NAMALWA (cell line): ENCODE measurements at places on chromosomes 2 and 18.

GRCh38 chr18:68438536-68438935 lies 276.4 kb downstream of the TMX3 start:
- DNase-seq: no peak

DNA sequence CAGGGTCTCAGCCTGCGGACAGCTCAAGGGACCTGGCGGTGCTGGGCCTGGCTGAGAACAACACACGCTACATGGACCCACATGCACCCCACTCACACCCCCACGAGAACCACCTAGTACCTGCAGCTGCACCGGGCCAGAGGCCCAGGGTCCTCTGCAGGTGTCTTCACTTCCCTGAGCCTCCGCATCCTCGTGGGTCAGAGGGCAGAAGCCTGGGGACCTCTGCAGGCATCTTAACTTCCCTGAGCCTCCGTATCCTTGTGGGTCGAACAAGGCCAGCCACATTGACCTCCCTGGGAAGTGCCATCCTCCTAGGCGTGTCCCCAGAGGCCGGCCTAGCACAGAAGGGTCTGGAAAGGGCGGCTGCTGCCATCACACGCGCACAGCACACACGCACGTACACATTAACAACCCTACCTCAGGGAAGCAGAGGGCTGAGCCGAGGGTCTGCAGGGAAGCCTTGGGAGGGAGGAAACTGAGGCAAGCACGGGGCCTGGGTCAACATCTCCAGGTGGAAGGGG lies 62.5 kb upstream of the HPCAL1 start:
- DNase-seq: no peak

GRCh38 chr2:147614471-147614870 lies 230.4 kb upstream of the ACVR2A start:
- no peak for DNase-seq

DNA sequence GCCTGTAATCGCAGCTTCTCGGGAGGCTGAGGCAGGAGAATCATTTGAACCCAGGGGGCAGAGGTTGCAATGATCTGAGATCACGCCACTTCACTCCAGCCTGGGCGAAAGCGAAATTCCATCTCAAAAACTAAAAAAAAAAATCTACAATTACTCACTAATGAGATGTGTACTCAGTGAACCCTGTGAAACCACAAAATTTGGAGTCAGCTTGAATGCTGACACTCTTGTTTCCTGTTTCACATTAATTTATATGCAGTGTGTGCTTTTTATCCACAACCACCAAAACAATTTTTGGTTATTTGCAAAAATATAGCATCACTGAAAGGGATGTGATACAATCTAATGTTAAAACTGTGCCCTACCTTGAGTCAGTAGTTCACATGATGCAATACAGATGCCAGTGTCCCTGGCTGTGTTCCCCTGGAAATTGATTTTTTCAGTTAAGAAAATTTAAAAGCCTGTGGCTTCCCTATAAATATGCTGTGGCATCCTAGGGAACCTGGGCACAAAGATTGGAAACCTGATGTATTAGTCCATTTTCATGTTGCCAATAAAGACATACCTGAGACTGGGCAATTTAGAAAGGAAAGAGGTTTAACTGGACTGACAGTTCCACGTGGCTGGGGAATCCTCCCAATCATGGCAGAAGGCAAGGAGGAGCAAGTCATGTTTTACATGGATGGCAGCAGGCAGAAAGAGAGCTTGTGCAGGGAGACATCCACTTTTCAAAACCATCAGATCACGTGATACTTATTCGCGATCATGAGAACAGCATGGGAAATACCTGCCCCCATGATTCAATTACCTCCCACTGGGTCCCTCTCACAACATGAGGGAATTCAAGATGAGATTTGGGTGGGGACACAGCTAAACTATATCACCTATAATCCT lies 337.5 kb upstream of the NT5C1B start:
- DNase-seq: no peak

GRCh38 chr18:31671951-31672350 lies 12.4 kb downstream of the B4GALT6 start:
- no peak for DNase-seq

DNA sequence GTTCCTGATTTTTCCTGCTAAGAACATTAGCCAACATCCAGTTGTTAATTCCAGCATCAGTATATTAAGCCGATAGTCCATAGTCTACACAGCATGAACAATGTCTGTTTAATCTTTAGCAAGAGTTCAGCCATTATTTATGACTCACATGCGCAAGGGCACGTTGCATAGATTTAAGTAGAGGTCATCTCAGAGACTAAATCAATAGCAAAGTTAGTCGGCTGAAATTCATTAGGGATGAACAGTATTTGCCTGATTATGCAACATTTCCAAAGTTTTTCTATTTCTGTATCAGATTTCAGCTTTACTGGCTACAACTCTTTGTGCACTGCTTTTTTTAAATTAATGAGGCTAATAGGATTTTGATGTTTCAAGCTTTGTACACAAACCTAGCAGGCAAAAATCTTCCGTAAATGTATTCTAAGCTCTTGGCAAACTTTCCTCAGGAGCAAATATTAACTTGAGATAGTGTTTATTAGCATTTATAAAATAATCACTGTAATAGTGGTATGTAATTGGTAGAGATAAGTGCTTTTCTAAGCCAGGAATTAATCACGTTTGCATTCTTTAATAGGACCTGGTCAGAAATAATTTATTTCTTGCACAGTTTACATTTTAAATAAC lies 578.7 kb upstream of the ID2 start:
- DNase-seq: no peak
